ENCODE measurements at places on chromosomes 7 and 10.

DNA sequence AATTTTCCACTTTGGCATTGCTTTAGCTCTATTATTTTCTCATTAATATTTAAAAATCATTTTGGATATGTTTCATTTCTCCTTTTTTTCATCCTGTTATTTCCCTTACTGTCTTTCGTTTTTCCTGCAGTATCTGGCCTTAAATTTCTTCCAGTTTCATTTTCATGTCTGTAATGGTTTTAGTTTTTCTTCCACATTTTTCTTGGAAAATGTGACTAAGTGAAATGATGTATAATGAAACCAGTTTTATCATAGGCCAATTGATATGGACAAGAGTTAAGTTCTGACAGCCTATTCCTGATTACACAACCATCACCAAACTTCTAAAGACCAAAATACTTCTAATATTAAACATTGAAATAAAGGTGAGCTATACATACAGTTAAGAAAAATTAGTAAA lies 158.5 kb downstream of the LHFPL3 start:
- DNase-seq: no peak

- no peak for DNase-seq
These were observed 959 bp upstream of the ATRNL1 start for GRCh38 chr10:115092258-115092554.

GRCh38 chr7:141906285-141906684 lies 9.9 kb upstream of the OR9A4 start:
- DNase-seq: no peak

- DNase-seq: no peak
These were observed 3.6 kb downstream of the OR6V1 start for GRCh38 chr7:143055754-143056153.

DNA sequence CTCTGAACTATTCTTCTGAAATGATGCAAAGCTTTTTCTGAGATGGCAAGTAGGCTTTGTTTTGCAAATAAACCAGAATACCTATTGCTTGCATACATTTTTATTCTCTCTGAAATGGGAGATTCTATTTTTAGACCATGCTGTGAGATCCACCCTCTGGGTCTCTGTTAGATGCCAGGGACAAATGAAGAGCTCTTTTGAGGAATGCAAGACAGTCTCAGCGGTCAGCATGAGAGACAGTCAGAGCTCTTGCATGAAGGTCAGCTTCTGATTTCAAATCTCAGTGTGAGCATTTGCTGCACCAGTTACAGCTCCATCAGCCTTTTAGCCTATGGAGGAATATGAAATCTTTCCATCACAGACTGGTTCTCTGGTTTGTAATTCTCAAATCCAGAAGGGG lies 429.9 kb upstream of the KLF6 start:
- DNase-seq: peak; percentile 43

- no peak for DNase-seq
These were observed 14.0 kb upstream of the SEM1 start for GRCh38 chr7:96723622-96724021.

- DNase-seq: no peak
These were observed 50.8 kb upstream of the BTRC start for GRCh38 chr10:101303087-101303703.

DNA sequence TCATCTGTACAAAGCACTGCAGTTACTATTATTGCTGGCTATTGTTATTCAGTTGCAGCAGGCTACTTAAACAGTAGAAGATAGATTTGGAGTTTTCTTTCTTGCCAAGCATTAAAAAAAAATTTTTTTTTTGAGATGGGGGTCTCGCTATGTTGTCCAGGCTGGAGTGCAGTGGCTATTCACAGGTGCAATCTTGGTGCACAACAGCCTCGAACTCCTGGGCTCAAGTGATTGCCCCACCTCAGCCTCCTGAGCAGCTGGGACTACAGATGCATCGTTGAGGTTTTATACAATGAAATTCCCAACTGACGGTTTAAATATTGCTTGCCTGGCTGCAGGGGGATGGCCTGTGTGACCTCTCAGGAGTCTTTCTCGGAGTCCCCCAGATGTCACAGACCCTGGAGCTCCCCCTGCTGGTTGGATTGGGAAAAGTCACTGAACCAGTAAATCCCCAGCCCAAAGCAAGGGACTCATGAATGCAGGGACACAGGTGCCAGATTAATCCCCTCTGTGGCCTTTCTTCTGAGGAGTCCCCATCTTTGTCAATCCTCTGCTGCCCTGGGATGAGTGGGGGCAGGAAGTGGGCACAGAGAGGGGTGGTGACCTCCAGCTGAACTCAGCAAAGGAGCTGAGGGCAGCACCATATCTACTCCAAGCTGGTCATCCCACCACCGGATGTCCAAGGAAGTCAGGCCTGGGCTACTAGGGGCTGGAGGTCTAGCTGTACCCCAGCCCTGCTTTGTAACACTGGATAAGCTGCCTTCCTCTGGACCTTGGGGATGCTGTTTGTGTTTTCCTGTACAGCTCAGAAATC lies 149.6 kb downstream of the C10orf105 start:
- DNase-seq: peak; percentile 13

- DNase-seq: peak; percentile 71
These were observed 192.4 kb upstream of the SH2B2 start for GRCh38 chr7:102094316-102094650.

DNA sequence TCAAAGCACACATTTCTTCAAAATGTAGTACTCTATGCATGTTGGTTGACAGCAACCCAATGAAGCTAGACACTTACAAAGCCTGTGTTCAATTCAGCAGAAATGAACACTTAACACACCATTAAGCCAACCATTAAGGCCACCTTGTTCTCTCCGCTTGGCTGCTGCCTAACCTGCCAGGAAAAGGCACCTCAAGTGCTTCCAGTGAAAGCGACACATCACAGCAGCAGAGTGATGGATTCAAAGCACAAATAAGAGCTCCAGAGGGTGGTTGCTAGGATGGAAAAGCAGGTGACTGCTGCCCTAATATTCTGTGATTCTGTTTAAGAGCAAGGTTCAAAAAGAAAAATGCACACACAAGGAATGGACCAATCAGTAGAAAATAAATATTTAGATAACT lies 81.5 kb upstream of the GNAI1 start:
- no peak for DNase-seq
